ENCODE measurements at places on chromosomes 7 and 10. TPM values are rescaled to one million over a fixed set of nuclear protein-coding genes. Genes with fewer than 3 reads are reported as not detected.

Gene ATG9B
- 0.22 TPM for total RNA-seq

Gene GIMAP5
- 4.9 TPM for total RNA-seq

Gene NYAP1
- total RNA-seq: 0.27 TPM

Gene A1CF
- total RNA-seq: 66.0 TPM

Gene SLC29A3
- 4.1 TPM for total RNA-seq

Gene CYP3A4
- 4.9 TPM for total RNA-seq

Gene KCNH2
- total RNA-seq: 10.4 TPM

Gene ZNF777
- total RNA-seq: 10.3 TPM

Gene ITGA8
- total RNA-seq: 6.1 TPM

Gene CHN2
- total RNA-seq: 32.9 TPM

DNA sequence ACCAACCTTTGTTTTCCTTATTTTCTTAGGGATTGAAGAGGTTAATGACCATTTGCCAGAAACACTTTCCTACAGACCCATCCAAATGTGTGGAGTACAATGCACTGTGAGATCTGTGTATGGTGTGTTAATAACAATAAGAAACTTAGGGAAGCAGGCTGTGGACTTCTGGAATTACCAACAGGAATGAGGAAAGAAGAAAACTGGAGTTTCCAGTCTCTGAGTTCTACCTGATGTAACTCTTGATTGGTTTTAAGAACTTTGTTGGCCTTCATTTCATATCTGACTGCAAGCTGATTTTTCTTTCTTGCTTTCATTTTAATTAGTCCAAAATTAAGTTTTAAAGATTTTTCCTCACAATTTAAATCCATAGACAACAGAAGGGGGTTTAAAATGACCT, 43.5 kb downstream of the PRPF18 start:
- no peak for DNase-seq

GRCh38 chr7:96426685-96427084, 104.8 kb upstream of the SLC25A13 start:
- no peak for DNase-seq

DNA sequence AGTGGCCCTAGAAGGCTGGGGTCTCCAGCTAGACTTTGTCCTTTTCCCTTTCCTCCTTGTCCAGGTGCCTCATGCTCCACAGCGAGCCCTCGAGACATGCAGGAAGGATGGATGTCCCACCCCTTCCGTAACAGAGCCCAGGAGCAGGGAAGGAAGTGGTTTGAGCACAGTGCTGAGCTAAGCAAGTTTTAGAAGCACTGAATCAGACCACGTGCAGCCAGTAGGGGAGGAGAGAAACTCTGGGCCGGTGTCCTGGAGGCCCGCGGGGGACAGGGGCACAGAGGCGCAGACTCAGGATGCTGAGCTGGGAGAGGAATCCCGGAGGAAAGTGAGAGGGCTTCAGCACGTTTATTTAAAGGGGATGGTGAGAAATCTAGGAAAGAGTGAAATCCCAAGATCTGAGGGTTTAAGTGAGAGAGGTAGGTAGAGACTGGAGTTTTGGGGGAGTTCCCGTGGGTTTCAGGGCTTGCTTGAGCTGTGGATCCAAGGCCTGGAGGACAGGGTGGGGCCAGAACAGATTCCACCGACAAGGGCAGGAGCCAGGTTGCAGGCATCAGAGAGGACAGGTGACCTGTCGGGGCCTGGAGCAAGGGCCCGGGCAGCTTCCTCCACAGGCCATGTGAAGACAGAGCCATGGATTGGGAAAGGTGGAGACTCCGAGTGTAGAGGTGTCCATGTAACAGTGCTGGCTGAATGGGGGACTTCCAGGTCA, 4.4 kb upstream of the IRF5 start:
- DNase-seq: no peak

DNA sequence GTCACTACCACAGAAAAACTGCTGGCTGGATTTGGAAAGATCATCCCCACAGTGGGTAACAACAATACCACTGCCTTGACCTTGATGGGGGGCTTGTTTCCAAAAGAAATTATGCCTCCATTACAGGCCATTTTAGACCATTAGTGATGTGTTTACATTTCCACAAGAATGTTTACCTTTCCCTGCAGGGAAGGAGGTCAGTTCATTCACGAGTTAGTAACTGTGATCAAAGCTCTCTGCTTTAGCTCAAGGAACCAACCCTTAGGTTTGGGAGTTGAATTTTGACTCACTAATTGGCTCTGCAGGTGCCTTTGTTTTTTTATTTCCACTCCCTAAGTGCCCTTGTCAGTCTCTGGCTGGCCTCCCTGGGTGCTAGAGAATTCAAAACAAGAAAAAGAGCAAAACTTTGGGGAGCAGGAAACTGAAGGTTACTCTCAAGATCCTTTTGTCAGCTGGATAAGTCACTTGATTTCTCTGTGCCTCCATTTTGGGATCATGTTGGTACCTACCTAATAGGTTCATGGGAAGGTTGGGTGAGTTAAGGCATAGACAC, 41.1 kb upstream of the NUPR2 start:
- DNase-seq: no peak

- DNase-seq: no peak
Observed at GRCh38 chr10:128781637-128782036, 655.4 kb upstream of the MKI67 start.

DNA sequence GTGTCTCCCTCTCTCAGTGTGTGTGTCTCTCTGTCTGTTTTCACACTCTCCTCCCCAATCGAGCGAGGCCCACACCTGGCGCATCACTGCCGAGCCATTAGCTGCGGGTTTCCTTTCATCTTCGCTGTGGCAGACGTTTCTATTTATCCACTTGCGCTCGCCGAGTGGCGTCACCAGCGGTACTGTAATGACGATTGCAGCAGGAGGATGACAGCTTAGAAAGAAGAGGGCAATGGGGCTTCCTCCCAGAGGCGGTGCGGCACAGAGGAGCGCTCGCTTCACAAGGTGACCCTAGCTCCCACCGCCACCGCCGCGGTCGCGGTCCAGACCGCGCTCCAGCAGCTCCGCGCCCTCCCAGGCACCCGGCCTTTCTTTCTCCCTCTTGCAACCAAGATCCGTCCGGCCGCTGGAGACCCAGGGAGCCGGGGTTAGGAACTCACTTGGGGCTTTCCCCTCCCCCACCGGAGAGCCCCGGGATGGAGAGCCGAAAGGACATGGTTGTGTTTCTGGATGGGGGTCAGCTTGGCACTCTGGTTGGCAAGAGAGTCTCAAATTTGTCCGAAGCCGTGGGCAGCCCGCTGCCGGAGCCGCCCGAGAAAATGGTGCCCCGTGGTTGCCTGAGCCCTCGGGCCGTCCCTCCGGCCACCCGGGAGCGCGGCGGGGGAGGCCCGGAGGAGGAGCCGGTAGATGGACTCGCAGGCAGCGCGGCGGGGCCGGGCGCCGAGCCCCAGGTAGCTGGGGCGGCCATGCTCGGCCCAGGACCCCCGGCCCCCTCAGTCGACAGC, at the start of gene EVX1:
Gene EVX1 (plus strand): TSS at position 248 of the 785 bp plus-strand sequence. CDS start 229 bp downstream, at position 477.
- DNase-seq: no peak

DNA sequence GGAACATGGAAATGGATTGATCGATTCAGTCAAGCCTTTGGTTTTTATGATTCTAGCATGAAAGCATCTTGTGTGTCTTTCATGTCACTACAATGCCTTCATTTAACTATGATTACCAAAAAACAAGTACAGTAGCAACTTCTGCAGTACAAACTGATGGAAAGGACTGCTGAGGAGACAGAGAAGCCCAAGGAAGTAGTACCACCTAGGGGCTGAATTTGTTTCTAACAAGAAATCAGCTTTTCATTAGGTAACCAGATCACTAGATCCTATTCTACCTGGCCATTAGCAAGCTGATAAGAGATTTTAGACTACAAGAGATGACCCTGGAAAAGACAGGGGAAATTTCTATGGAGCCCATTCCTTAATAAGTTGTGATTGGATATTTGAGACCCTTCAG, 3.2 kb upstream of the IFIT1 start:
- DNase-seq: no peak

DNA sequence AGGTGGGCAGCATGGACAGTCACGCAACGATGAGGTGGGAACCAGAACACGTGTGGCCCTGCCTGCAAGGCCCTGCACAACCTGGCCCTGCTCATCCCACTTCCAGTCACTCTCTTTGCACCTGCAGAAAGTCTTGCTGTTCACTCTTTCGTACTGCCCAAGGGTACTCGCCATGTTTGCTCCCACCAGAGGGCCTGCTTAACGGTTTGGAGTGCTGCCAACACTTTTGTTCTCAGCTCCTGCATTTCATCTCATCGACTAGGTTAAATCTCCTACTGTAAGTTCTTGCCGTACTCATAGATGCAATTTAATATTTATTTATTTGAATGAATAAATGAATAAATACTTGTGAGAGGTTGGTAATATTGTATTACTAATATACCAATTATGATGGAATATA, 315.3 kb downstream of the SDK1 start:
- DNase-seq: no peak

DNA sequence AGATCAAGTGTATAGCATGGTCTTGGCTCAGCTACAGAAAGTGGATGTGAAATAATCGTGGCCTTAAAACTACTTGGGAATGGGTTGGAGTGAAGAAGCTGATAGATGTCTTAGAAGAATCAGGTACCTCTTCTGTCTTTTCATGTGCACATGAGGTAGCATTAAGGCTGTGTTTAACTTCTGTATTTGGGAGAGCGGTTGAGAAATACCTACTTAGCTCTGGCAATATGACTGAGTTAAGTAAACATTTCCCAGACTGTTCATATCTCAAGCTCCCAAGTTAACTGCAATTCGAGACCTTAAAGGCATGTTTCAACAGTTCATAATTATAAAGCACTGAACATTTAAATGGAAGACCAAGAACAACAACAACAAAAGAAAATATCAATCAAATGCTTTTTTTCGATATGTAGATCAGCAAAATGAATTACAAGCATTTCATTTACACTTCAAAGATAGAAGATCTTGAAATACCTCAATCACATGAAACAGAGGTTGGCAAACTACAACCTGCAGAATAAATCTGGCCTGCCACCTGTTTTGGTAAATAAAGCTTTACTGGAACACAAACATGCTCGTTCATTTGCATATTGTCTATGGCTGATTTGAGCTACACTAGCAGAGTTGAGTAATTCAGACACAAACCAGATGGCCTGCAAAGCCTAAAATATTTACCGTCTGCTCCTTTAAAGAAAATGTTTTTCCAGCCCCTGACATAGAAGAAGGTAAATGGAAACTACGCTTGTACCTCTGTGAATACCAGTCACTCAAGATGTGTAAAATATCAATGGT, 337.1 kb upstream of the GLI3 start:
- DNase-seq: no peak

DNA sequence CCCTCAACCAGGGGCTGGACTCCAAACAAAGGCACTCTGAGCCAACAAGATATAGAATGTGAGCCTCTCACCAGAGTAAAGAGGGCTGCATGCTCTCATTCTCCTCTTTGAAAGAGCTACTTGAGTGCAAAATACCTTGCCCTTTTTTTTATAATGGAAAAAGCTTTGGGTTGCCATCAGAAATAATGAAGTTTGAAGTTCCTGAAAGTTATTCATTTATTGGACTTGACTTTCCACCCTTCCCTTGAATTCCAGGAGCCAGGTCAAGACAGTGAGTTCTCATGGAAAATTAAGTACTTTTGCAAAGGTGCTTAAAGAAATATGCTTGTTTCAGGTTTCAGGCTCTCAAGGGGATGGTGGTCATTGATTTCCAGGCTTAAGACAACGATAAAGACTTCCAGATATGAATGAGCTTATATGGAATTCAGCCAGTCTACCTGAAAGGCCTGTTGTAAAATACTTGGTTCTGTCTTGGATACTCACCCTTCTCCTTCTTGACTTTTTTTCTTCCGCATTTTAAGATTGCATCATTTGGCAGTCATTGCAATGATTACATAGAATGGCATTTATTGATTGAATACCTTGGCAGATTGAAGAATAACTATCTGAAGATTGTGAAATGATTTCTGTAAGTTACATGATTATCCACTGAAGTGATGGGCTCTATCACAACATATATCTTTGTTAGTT, 696.4 kb downstream of the INHBA start:
- no peak for DNase-seq

DNA sequence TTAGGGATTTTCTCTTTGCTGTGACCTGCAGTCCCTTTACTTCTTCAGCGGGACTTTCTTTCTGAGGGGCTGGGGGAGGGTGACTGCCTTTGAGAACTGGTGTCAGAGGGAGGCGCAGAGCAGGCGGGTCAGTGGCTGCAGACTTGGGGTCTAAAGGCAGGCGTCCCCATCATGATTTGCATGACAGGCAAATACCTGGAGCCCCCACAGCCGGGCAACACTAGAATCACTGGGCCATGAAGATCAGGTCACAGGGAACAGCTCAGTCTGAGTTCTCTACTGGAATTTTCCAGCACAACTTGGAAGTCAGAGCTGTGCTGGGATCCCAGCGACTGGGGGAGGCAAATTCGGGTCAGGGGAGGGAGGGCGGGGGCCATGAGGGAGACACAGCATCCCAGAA, 29.2 kb upstream of the PITRM1 start:
- no peak for DNase-seq

DNA sequence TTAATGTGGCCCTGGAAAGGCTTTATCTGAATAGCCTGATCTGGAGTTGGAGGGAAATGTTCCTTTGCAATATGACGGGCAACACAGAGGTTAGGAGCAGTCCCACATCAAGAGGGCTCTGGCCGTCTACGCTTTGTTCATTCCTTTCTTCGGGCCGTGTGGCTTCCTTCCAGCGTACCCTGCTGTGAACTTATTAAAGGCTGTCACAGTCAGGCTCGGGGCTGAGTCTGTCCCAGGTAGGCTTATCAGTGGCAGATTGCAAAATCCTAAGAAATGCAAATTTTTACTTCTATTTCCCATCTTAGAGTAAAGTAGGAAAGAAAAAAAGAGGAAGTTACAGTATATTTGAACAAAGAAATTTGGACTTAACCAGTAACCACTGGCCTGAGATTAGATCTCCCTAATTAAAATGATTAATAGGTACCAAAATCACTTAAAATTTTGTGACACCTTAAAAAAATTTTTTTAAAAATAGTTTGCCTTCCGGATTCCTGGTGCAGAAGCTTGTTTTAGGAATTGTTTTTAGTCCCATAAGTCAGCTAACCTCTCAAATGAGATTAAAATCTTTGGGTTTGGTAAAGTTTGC, 453.1 kb upstream of the MKI67 start:
- DNase-seq: no peak

- no peak for DNase-seq
Observed at GRCh38 chr7:47367369-47367768, 214.5 kb downstream of the TNS3 start.

DNA sequence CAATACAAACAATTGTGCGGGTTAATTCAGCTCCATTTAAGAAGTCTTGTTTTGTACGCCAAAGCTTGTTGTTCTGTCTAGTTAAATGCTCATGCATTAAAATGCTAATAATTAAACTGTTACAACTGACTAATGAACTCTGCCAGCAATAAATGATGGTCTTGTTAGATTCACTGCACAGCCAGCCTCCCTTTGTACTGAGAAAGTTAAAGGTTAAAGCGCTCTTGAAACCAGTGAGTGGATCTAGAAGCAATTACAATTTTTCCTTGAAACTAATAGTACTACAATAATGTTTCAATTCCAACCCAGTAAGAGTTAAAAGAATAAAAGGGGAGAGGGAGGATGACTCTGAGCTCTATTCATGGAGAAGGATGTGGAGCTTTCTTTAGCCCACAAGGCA, 233.0 kb downstream of the EMX2 start:
- no peak for DNase-seq

- DNase-seq: no peak
Observed at GRCh38 chr10:114332301-114333192, 71.8 kb downstream of the AFAP1L2 start.

Data from left colon (tissue), 2 donors.